NCI-H2171 (cell line): ENCODE measurements at places on chromosomes 1 and 21.

- no peak for DNase-seq
Observed at GRCh38 chr1:163826500-163826899, 504.7 kb downstream of the NUF2 start.

DNA sequence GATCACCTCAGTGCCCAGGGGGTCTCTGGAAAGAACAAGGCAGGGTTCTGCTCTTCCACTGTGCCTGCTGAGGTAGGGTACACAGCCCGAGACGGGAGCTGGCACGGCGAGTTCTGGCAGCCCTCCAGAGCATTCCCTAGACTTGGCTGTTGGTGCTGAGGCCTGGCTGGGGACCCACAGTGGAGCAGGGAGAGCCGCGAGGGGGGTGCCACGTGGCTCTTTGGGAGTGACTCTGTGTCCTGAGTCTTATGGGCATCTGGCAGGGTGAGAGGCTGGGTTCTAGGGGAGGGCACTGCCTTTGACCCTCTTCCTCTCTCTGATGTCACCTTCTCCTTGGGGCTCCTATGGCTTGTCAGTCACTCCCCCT lies 336.4 kb downstream of the CAMTA1 start:
- DNase-seq, result no peak

GRCh38 chr1:237832858-237833257 lies 57.9 kb downstream of the ZP4 start:
- no peak for DNase-seq

GRCh38 chr1:94734963-94735901 lies 84.9 kb upstream of the SLC44A3 start:
- no peak for DNase-seq

GRCh38 chr1:9494936-9495758 lies 44.1 kb upstream of the SLC25A33 start:
- DNase-seq, result peak; percentile 24

DNA sequence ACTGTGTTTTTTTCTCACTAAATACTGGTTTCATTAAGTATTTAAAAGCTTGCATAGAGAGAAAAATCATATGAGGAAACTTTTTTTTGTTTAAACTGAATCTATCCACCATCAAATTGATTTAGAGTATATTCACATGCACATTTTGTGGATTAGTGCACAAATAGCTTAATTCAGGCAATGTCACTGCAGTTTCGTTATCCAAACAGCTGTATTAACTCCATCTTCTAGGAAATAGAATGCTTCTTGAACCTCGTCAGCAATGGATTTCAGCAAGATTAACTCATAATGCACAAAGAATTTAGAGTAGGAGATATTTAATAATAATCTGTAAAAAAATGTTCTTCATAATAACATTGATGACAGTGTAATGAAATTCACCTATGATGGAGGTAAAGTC lies 37.5 kb downstream of the NEXN start:
- no peak for DNase-seq
